A673 (cell line): ENCODE measurements at places on chromosomes 6 and 20. TPM values are rescaled to one million over a fixed set of nuclear protein-coding genes. Genes with fewer than 3 reads are reported as not detected.
A peak's percentile ranks its signal among the peaks of the same experiment; 100 is the strongest.

The SHLD1 gene
- total RNA-seq = 5.8 and 7.1 TPM in 2 replicates

GRCh38 chr6:11069760-11070159 is 23.9 kb upstream of the SMIM13 start:
- no peak for DNase-seq

- no peak for DNase-seq
Measured at GRCh38 chr20:61321481-61321880, 69.4 kb downstream of the CDH4 start.

GRCh38 chr6:125984311-125984710 is 2.0 kb upstream of the TRMT11 start:
- no peak for DNase-seq

- DNase-seq = no peak
Measured at GRCh38 chr20:63568986-63569949, 4.8 kb downstream of the HELZ2 start.

DNA sequence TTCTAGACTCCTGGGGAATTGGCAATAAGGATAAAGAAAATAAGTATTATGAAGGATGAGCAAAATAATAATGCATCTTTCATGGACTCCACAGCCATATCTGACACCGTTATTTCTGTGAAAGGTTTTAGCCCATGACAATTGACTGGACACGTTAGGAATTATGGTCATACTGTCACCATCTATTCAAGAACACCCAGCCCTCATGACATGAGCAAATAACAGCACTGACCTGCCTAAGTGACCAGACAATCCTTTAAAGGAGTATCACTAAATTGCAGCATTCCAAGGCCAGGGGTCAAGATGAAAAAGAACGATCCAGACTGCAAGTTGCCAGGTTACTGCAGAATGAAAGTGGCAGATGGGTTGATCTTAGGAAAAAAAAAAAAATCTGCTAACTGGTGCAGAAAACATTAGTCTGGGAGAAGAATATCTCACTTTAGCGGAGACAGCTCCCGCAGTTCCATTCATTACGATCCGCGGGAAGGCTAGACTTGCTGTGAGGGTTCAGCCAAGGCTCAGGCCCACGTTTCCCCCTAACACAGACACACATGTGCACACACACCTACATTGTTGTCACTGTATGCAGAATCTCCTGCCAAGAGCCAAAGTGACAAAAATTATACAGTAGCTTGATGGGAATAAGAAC is 237.7 kb upstream of the AGPAT4 start:
- no peak for DNase-seq

- peak; percentile 98 for DNase-seq
Measured at GRCh38 chr6:47146431-47147174, 104.5 kb upstream of the ADGRF1 start.

- DNase-seq = no peak
Measured at GRCh38 chr20:44390280-44390679, 34.8 kb downstream of the HNF4A start.

GRCh38 chr20:11375966-11376365 is 541.7 kb upstream of the BTBD3 start:
- DNase-seq = no peak

DNA sequence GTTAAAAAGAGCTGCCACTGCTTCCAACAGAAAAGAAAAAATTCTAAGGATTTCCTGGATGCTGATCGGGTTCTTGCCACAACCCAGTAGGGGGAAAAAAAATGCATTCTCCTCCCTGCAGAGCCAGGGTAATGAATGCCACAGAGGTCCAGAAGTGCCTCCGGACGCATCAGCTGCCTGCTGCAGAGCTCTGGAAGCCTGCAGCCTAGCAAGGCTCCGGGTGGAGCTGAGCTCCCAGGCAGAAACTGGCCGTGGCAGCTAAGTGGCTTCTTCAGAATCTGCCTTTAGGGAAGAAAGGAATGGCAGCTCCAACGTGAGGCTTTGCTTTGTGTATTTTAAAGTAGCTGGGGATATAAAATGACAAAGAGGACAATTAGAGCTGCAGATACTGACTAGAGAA is 155.0 kb downstream of the CFAP61 start:
- DNase-seq = no peak

The ADGRB3 gene
- total RNA-seq = 7.7 and 8.1 TPM in 2 replicates

The SUMO4 gene
- 1.9 and 2.8 TPM in 2 replicates for total RNA-seq

The MANEA gene
- total RNA-seq = 14.6 and 19.2 TPM in 2 replicates

The TREM1 gene
- total RNA-seq = not detected in 2 replicates

- DNase-seq = peak; percentile 91
Measured at GRCh38 chr6:140636271-140636907, 1261.9 kb upstream of the CITED2 start.

The LSM14B gene
- 72.5 and 80.2 TPM in 2 replicates for total RNA-seq

The GSTA3 gene
- total RNA-seq = not detected in 2 replicates

The DXO gene
- total RNA-seq = 35.6 and 37.2 TPM in 2 replicates

DNA sequence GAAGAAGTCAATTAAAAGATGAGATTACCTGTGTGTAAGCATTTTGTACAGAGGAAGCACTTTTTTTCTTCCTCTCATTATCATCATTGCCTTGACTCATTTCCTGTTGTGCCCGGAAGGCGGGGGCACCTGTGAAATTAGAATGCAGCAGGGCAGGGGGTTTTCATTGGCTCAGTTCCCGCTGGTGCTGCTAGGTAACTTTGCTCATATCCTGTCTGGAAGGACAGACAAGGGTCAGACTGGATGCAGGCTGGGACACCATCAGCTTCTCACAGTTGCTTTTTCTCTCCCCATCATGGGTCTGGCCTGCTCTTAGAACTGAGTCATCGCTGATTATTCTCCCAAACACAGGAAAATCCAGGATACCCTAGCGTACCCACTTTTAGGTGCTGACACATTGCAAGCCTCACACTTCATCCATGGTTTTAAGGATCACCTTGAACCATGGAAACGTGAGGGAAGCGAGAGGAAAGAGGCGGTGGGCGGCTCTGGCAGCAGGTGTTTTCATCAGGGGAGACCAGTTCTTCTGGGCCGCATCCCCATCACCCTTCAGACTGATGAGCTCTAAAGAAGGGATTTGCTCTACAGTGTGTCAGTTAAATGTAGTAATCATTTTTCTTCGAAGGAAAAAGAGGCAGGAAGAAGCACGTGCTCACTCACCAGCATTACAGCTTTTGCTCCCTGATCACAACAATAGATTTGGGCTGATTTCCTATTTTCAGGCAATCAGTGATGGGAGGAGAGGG is 195.7 kb upstream of the SASH1 start:
- DNase-seq = peak; percentile 47

DNA sequence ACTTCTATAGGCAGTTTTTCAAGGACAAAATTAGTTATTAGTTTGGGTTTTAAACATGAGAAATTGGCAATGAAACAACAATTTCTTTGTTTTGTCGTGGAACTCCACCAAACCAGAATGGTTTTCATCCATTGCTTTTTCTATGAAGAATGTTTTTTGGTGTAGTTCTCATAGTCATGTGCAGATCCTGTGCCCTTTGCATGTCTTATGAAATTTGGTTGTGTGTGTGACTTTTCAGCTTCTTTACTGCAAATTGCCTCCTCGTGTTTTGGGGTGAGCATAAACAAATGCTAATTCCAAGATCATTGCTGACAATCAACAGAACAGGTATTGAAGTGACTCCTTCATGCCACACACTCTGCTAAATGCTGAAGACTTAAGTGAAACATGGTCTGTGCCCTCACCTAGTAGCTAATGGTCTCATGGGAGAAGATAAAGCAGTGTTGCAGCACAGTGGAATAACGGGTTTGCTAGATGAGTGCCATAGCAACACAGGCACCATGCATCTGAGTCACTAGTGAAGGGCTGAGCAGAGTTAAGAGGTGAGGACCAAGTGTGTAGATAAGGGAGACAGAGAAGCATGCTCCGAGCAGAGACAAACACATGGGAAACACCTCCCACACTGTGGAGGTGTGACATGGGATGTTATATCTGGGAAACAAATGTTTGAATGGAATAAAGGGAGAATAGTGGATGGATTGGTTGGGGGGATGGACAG is 120.0 kb downstream of the SLC16A10 start:
- DNase-seq = no peak

- DNase-seq = no peak
Measured at GRCh38 chr20:25251558-25251957, 3.7 kb downstream of the PYGB start.
